ENCODE measurements at places on chromosomes 16 and 17.

DNA sequence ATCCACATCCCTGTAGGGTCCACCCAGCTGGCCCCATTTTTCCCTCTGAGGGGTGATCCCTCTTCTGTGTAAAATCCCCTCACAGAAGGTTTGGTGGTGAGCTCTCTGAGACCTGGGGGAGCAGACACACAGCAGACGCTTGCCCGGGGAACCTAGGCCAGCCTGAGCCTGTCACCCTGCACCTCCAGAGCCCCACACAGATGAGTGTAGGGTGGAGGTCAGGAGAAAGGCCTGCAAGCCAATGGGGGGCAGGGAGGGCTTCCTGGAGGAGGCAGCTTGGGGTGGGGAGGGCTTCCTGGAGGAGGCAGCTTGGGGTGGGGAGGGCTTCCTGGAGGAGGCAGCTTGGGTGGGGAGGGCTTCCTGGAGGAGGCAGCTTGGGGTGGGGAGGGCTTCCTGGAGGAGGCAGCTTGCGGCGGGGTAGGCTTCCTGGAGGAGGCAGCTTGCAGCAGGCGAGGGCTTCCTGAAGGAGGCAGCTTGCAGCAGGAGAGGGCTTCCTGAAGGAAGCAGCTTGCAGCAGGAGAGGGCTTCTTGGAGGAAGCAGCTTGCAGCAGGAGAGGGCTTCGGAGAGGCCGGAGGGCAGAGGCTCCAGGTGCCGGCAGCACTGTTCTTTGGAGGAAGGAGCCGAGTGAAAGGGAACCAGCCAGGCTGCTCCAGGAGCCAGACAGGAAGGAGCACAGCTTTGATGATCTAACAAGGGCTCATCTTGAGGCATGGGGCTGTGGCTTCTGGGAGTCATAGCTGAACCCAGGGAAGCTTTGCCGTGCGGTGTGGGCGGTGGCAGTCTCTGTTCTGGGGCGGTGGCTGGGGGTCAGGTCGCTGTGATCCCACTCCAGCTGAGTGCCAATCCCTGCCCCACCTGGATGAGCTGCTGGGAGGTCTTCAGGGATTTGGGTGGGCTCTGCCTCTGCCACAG is 83.7 kb upstream of the ZNF469 start:
- DNase-seq, result no peak

DNA sequence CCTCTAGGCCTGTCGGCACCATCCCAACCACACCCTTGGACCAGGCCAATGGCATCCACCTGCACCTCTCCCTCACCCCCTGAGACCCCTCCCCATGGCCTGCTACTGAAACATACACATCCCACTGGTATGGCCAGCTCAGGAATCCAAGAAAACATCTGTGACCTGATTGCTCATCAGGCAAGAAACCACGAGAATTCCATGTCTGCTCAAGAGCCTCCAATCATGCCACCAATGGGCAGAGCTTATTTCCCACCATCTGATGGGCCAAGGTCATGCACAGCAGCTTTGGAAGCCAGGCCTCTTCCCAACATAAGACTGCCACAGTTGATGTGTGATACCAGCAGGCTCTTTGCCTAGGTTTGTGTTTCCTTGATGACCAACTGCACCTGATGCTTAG is 190.1 kb downstream of the C16orf78 start:
- no peak for DNase-seq

- no peak for DNase-seq
Observed at GRCh38 chr16:89313583-89313982, 96.1 kb downstream of the ZNF778 start.

- no peak for DNase-seq
Observed at GRCh38 chr17:81516439-81516838, 3.8 kb upstream of the ACTG1 start.

DNA sequence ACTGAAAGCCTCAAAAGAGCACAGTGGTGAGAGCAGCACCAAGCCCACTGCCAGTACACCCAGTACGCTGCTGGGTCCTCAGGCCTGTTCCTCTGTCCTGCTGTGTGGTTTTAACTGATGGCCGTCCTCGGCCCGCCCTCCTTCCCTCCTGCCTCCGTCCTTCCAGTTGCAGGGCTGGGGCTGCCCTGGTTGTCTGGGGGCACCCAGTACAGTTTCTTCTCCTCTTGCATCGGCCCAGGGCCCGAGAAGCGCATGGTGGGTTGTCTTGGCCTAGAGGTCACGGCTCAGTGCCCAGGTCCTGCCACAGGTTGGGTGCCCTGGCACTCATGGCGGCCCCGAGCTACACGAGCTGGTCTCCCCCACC is 70.8 kb upstream of the KCTD5 start:
- DNase-seq, result no peak

DNA sequence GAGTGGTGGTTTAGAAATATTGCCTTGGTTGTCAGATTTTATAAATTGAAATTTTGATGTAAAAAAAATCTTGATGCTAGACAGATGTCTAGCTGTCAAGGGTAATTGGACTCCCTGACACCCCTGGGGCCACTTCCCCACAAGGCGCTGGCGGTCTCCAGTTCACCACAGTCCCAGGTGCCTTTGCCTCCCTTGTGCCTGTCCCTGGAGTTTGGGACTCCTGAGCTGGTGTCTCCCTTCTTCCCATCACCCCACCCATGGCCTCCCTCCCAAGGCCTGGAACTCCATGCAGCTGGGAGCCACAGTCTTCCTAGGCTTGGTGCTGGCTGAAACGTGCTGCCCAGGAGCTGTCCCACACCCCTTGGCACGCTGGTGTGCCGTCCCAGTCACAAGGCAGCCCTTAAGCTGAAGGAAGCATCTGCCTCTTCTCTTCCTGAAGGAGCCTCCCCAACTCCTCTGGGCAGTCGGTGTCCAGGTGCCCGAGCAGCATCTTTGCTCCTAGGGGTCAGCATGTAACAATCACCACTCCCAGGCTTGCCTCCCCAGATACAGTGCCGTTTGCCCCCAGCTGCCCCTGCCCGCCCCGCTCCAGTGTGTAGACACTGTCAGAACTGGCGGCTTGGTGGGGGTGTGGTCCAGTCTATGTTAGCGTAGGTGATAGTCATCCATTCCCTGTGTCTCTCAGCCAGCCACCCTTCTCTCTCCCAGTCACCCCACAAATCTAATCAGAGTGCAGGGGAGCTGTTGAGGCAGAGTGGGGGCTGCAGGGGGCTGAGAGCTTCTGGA is 26.2 kb downstream of the POLR3E start:
- no peak for DNase-seq

GRCh38 chr17:3167574-3167973 is 29.7 kb upstream of the OR1A2 start:
- no peak for DNase-seq

GRCh38 chr17:3960764-3961163 is 3.5 kb downstream of the ATP2A3 start:
- no peak for DNase-seq

DNA sequence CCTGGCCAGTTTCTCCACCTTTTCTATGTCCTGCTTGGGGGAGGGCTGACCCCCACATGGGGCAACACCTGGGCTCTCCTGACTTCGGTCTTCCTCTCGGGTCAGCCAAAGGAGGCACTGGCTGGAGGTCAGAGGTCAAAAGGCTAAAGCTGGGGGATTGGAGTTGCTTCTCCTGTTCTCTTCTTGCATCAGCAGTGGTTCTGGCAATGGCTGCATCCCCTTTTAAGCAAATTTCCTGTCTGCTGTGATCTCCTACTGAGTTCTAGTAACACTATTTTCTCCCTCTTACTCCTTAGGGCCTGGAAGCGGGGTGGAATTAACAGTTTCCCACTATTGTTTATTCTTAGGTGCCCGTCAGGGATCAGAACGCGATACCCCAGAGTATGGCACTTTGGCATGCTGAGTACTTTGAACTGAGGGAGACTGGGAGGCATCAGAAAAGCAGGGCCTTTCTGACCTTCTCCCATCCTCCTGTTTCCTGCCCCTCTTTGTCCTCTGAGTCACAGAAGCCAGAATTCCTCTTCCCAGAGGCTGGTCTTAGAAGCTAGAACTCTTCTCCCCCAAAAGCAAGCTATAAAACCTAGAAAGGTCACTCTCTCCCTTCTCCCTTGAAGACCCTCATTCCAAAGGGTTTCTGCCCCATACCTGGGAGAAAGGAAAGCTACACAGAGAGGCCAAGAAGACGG is 268.2 kb downstream of the STX8 start:
- no peak for DNase-seq

DNA sequence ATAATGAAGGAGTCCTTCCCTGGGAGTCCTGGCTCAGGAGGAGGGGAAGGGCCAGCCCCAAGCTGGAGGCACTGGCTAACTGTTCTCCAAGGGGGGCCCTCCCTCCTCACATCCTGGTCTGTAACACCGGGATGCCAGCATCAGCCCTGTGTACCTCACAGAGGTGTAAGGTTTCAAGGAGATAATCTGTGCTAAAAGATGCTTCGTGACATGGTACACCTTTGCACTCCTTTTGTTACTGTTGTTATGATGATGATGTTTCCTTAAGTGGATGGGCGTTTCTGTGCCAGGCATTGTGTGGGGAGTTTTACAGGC is 236.7 kb upstream of the TNRC6C start:
- no peak for DNase-seq
